Urinary bladder (tissue), 4 donors: ENCODE measurements at places on chromosomes 1 and 21. TPM values are rescaled to one million over a fixed set of nuclear protein-coding genes. Genes with fewer than 3 reads are reported as not detected.

GJB4 gene
- polyA plus RNA-seq: 0.99 TPM

DNA sequence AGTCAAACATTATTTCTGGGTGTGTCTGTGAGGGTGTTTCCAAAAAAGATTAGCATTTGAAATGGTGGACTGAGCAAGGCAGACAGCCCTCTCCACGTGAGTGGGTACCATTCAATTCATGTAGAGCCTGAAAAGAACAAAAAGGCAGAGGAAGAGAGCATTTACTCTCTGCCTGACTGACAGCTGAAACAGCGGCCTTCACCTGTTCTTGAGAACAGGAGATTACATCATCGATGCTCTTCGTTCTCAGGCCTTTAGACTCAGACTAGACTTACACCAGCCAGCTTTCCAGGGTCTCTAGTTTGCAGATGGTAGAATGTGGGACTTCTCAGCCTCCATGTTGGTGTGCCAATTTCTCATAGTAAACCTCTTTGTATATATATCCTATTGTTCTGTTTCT, 302.3 kb downstream of the BACH1 start:
- DNase-seq: no peak

COL6A2 gene
- polyA plus RNA-seq: 1,471 TPM

DNA sequence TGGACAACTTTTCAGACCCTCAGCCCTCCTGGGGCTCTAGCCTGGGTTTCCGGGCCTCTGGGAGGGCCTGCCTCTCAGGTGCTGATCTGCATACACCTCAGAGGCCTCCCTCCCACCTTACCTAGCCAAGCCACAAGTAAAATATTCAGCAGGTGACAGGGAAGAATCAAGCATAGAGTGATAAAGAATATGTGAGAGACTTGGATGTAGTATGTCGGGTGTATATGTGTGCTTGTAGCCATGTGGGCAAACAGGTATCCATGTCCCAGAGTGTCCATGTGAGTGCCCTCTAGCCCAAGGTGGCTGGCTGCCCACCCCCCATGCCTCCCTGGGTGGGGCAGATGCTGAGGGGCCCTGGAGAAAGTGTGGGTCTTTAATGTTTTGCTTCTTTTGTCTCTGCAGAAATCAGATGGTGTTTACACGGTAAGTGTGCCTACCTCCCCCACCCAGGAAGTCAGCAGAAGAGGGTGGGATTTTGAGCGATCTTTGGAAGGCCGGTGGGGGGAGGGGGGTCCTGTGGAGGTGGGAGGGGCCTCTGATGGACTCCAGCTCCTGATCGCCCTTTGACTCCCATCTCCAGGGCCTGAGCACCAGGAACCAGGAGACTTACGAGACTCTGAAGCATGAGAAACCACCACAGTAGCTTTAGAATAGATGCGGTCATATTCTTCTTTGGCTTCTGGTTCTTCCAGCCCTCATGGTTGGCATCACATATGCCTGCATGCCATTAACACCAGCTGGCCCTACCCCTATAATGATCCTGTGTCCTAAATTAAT, 3.4 kb downstream of the FCER1G start:
- no peak for DNase-seq

ETV3L gene
- not detected for polyA plus RNA-seq
